ENCODE measurements at places on chromosomes 3 and 15.
A peak's percentile ranks its signal among the peaks of the same experiment; 100 is the strongest.

- DNase-seq: no peak
Measured at GRCh38 chr15:85773970-85774369, 20.8 kb downstream of the KLHL25 start.

- no peak for DNase-seq
Measured at GRCh38 chr15:33547876-33548275, 237.1 kb downstream of the RYR3 start.

GRCh38 chr3:81695302-81695701 is 66.1 kb downstream of the GBE1 start:
- no peak for DNase-seq

DNA sequence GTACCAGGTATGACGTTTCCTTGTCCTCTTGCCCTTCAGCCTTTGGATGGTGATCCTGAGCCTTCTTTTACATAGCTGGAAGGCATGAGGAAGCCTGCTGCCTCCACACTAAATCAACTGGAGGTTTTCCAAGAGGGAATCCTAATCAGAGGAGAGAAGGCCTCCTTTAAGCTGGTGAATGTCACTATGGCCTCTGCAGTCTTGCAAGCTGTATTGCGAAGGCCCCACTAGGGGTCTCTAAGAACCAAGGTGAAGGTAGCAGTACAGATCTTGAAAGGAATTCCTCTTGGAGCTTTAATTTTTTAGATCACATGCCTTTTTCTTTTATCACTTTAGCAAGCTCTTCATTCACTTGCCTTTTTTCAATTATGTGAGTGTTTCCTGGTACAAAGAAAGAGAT is 119.2 kb downstream of the GHSR start:
- no peak for DNase-seq

DNA sequence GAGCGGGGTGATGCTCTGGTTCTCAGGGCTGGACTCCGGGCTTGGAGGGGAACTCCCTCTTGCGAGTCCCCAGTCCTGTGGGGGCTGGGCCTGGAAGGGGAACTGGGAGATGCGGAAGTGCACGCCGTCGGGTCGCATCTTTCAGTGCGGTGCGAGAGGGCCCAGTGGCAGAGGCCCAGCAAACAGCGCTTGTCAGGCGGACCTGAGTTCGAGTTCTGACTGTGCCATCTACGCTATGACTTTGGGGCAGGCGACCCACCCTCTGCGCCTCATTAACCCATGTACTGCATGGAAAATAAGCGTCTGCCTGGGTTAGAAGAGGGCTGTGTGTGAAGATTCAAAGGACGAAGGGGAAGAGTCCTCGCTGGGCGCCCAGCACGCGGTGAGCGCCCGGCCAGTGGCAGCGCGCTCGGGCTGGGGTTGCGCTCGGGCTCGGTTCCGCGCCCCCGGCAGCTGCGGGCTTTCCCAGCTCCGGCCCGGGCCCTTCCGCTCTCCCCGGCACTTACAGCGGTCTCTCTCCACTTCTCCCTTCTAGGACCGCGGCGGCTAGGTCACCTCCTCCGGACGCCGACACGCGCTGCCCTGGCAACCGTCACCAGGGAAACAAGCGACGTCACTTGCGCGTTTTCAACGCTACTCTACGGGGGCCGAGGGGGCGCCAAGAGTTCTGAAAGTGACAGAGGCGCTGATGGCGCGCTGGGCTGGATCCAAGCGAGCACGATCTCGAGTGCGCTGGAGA is at the start of gene CCDC13:
CCDC13 (minus strand) TSS at position 584 of the 739 bp plus-strand sequence. CDS start 14,908 bp downstream, outside the sequence.
- peak; percentile 92 for DNase-seq

DNA sequence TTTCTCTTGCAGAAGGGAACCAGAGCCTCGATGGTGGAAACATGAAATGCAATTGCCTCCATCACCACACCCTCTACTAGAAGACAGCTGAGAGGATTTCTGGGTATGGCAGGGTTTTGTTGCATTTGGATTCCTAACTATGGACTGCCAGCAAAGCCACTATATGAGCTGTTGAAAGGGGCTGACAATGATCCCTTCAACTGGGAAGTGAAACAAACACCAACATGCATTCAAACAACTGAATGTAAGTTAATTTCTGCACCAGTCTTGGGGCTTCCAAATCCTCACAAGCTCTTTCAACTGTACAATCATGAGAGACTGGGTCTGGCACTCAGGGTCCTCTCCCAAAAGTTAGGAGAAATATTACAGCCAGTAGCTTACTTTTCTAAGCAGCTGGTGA is 116.7 kb upstream of the PLCL2 start:
- no peak for DNase-seq

DNA sequence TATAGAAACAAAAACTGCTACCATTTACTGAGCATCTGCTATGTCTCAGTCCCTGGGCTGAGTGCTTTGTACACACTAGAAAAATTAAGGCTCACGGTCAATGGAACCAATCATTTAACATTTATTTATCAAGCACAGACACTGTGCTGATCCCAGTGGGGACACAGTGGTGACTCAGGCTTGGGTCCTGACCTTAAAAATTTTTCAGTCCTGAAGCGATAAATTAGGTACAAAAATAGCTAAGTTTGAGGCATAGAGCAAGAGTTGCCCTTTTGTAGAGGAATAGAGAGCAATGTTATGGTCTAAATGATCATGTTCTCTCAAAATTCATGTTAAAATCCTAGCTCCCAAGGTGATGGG is 85.1 kb downstream of the CRYGS start:
- no peak for DNase-seq

- no peak for DNase-seq
Measured at GRCh38 chr3:11159421-11159904, 5.2 kb downstream of the HRH1 start.

GRCh38 chr15:63140936-63141335 is 16.3 kb downstream of the RPS27L start:
- DNase-seq: no peak

GRCh38 chr3:71304684-71305083 is 278.8 kb downstream of the FOXP1 start:
- no peak for DNase-seq

DNA sequence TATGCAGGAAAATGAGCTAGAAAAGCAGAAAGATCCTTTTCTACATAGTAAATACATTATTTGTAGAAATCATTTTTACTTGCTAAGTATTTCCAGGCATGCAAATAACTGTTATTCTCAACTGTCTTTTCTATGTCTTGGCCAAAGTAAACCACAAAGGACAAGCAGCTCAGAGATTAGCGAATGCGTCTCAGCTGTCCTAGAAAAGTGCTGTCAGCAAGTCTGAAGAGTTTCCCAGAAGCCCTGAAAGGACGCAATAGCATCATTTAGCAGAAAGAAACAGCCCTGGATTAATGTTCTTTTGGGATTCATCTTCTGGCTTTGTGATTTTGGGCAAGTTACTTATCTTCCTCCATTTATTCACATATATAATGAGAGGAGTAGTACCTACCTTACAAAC is 100.3 kb downstream of the ZIC1 start:
- no peak for DNase-seq

GRCh38 chr3:50297896-50298725 is 1.1 kb downstream of the HYAL3 start:
- no peak for DNase-seq

Measured in WERI-Rb-1 (cell line).